ENCODE measurements at places on chromosomes 7 and 10.

- no peak for DNase-seq
Observed at GRCh38 chr7:112206991-112207592, 597 bp downstream of the ZNF277 start.

- no peak for DNase-seq
Observed at GRCh38 chr7:114533131-114533530, 118.5 kb downstream of the FOXP2 start.

DNA sequence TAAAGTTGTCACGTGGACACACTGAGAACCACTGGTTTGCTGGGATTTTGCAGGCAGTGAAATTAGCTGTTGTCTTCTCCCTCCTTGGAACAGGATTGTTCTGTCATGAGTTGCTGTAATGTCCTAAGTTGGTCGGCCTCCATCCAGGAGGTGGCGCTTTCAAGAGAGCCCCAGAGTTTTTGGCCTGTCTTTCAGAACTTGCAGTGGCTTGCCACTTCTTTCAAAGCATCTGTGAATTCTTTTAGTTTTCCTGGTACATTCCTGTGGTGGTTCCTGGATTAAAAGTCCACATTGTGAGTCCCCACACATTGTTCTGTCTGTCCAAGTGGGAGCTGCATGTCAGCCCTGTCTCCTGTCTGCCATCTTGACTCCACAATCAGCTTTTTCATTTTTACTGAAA lies 133.8 kb downstream of the PON1 start:
- no peak for DNase-seq

GRCh38 chr10:74801447-74801846 lies 25.0 kb upstream of the KAT6B start:
- no peak for DNase-seq

GRCh38 chr10:23870651-23871610 lies 338.0 kb upstream of the KIAA1217 start:
- DNase-seq, result no peak

GRCh38 chr7:36673703-36674102 lies 50.6 kb downstream of the AOAH start:
- no peak for DNase-seq

DNA sequence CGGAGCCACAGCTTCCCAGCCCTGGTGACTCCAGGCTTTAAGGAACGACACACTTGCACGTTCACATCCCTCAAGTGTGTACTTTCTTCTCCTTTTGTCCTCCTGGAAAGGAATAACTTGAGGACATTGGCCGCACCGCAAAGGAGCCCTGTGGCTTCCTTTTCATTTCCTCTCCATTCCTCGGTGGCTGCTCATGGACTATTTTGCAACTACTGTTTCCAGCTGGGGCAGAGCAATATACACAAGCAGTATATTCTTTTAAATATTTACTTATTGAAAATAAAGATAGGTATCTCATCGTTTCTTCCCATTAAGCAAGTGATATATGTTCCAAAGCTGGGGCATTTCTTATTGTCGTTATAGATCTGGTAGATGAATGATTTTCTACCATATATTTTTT lies 97.2 kb upstream of the LYZL1 start:
- no peak for DNase-seq

DNA sequence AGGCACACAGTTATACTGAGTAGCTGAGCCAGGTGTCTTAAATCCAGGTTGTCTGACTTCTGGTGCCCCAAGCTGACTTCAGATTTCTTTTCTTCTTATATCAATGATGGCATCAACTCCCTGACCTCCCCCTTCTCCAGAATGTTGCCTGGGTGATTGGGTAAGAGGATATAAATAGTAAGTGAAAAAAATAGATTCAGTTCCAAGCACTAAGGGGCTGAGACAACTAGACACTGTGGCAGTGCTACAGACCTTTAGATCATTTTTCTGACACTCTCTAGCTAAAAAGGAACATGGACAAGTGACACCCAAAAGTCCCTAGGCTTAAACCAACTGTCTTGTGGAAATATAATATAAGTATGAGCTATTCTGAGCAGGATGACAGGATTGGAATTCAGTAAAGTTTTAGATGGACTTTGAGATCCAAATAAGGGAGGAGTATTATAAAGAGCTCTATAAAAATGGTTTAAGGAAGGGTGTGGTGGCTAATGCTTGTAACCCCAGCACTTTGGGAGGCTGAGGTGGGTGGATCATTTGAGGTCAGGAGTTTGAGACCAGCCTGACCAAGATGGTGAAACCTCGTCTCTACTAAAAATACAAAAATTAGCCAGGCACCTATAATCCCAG lies 589.1 kb upstream of the GALNT17 start:
- no peak for DNase-seq

- DNase-seq, result no peak
Observed at GRCh38 chr10:69721690-69722310, 79.9 kb upstream of the COL13A1 start.

DNA sequence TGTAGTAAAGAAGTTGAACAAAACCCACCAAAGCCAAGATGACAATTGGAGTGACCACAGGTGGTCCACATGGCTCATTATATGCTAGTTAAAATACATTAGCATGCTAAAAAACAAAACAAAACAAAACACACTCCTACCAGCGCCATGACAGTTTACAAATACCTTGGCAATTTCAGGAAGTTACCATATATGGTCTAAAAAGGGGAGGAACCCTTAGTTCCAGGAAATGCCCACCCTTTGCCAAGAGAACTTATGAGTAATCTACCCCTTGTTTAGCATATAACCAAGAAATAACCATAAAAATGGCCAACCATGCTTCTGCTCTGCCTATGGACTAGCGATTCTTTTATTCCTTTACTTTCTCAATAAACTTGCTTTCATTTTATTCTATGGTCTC lies 979.1 kb upstream of the POT1 start:
- no peak for DNase-seq

- peak; percentile 40 for DNase-seq
Observed at GRCh38 chr10:102674566-102674965, 30.3 kb downstream of the TRIM8 start.

- no peak for DNase-seq
Observed at GRCh38 chr7:22156205-22156604, 200.7 kb downstream of the RAPGEF5 start.

GRCh38 chr10:15791816-15792524 lies 68.3 kb downstream of the MINDY3 start:
- no peak for DNase-seq

GRCh38 chr10:44300666-44301649 lies 83.9 kb downstream of the CXCL12 start:
- no peak for DNase-seq

GRCh38 chr10:25505466-25505865 lies 330.7 kb downstream of the GPR158 start:
- DNase-seq, result no peak

GRCh38 chr7:116862951-116863670 lies 724 bp downstream of the CAPZA2 start:
- DNase-seq, result no peak

- DNase-seq, result peak; percentile 23
Observed at GRCh38 chr7:132461032-132461592, 115.2 kb downstream of the PLXNA4 start.

DNA sequence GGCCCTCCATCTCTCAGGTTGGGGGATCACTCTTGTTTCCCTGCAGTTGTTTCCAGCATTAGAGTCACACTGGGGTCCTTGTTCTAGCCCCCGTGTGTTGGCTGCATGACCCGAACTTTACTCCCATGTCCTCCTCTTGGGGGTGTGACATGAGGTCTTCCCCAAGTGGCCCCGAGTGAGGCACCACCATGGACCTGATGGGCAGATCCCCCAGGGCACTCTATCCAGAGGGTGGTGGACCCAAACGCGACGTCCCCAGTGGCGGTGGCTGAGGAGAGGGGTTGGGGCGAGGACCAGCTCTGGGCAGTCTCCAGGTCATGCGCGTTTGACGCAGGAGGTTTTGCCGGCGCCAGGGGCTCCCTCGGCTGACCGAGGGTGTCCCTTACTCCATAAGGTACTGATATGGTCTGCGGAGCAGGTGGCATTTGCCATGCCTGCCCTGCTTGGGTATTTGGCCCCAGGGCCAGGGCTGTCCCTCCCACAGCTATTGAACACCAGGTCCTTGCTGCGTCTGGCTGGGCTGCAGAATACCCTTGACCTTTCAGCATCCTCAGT lies 131.9 kb downstream of the LHPP start:
- DNase-seq, result no peak

GRCh38 chr7:117088623-117089194 lies 135.4 kb downstream of the ST7 start:
- DNase-seq, result no peak

- DNase-seq, result peak; percentile 75
Observed at GRCh38 chr10:110547139-110547761, 20.2 kb upstream of the SMC3 start.

DNA sequence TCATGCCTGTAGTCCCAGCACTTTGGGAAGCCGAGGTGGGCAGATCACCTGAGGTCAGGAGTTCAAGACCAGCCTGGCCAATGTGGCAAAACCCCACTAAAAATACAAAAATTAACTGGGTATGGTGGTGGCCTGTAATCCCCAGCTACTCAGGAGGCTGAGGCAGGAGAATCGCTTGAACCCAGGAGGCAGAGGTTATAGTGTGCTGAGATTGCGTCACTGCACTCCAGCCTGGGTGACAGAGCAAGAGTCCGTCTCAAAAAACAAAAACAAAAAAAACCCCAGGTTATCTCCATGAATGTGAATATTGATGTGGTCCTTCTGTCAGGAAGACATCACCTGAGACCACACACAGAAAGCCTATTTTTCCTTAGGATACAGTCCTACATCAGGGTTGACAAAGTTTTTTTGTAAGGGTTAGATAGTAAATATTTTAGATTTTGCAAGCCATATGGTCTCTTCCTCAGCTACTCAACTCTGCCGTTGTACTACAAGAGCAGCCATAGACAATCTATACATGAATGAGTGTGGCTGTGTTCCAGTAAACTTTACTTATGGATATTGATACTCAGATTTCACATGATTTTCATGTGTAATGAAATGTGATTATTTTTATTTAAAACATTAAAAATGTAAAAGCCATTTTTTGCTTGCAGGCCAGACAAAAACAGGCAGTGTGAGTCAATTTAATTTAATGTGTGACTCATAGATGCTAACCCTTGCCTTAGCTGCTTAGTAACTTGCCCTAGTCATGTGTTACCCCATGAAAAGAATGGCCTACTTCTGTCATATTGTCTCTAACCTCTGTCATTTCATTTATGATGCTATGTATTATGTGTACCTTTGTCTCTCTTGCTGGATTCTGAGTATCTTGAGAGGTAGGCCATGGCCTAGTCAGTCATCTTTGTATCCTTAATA lies 78.1 kb downstream of the TPST1 start:
- DNase-seq, result no peak

DNA sequence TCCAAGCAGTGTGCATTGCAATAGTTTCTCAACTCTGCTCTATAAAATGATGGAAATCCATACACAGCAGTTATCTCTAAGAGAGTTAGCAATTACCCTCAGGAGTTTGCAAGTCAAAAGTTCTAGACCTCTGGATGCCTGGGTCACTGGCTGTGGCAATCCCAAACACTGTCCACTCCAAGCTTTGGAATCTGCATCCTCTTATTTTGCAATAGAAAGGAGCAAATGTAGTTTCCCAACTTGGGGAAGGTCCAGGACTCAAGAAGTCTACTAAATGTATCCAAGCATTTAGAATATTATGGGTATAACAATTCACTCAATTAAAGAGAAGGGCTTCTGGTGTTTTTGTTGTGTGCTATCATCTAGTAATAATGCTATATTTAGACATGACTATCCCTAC lies 131.3 kb upstream of the NRP1 start:
- DNase-seq, result no peak

DNA sequence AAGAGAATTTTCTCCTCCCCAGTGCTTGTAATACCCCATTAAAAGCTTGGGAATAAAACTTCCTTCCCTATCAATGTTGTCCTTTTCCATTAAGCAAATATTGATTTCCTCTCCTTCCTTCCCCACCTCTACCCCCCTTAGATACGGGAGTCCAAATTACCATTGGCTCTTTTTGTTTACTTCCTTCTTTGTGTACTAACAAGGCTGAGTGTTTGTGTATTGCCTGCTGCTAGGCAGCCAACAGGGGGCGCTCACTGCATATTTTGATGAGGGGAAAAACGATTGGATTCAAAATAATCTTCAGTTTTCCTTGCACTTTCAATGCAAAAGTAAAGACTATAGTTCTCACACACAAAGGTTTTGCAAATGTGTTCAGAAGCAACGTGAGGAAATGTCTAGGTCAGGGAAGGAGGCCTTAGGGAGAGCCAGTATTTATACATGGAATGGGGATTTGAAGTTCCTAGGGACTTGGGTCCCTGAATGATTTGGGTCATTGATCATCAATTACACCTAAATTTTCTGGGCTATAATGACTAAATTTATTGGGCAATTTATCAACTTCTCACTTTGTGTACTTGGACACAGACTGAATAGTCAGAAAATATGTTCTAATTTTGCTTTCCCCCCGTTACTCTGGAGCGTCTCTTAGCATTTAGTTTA lies 23.6 kb upstream of the VPS41 start:
- DNase-seq, result peak; percentile 30

- no peak for DNase-seq
Observed at GRCh38 chr7:148723166-148723559, 24.5 kb downstream of the CUL1 start.

DNA sequence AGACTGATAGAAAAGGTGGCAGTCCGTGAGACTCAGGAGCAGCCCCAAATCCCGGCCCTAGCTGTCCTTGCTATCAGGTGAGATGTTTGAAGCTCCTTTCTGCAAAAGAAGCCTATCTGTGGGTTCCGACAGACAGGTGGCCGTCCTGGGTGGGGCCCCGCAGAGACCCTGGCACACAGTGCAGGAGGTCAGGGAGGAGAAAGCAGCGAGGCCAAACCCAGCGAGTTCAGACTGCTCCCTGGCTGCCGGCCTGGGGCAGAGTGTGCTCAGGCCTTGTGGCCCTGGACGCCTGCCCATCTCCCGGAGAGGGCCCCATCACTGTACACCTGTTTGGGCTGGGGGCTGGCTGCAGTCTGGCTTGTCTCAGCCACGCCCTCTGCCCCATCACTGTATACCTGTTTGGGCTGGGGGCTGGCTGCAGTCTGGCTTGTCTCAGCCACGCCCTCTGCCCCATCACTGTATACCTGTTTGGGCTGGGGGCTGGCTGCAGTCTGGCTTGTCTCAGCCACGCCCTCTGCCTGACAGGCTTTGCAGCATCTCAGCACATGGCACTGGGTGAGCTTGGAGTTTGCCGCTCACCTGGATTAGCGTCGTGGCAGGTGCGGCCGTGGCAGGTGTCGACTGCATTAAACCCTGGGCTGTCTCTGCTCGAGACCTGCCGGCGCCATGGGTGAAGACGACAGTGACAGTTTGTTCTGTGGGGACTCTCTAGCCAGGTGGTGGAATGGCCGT lies 11.8 kb upstream of the PRKAR1B start:
- no peak for DNase-seq

DNA sequence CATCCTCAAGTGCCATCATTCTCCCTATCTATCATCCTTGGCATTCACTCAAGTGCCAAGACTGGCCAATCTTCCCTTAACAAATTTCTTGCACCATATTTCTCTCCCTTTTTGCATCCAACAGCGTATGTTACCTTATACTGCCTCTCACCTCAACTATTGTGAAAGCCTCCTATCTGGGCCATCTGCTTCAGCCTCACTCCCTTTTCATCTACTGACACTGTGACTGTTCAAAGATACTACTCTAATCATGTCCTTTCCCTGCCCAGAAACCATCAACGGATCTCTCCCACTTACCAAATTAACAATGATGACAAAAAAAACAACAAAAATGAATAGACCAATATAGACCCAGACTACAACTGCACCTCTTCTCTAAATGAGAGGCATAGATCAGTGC lies 90.6 kb upstream of the NMT2 start:
- DNase-seq, result no peak
